Frontal cortex (tissue), 4 donors: ENCODE measurements at places on chromosomes 11 and 22.

- DNase-seq = no peak
Observed at GRCh38 chr22:35506259-35506570, 34.4 kb upstream of the RASD2 start.

DNA sequence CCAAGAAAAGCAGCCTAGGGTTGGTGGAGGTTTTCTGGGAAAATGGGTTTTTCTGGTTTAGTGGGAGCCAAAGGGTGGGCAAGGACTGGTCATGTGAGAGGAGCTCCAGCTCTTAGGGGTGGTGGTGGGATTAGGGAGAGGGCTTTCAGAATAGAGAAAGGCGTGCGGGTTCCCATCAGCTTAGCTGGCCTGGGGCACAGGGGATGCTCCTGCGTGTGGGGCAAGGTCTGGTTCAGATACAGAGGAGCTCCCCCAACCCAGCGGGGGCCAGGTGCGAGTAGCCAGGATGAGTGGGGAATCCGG, 644 bp downstream of the TMEM134 start:
- DNase-seq = no peak

DNA sequence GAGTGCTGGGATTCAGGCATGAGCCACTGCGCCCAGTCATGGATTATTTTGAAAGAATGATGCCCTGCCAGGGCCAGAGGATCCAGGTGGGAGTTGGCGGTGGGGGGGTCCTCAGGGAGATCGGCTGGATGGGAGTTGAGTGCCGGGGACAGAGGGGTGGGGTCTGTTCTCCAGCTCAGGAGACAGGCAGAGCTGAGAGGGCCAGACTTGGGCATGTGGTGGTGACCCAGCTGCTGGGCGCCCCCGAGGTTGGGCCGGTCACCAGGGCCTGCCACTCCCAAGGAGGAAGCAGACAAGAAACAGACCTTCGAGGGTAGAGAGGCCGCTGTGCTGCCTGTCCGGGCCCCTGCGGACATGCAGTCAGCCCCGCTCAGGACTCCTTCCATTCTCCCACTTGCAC, 11.8 kb upstream of the PRODH start:
- DNase-seq = no peak

DNA sequence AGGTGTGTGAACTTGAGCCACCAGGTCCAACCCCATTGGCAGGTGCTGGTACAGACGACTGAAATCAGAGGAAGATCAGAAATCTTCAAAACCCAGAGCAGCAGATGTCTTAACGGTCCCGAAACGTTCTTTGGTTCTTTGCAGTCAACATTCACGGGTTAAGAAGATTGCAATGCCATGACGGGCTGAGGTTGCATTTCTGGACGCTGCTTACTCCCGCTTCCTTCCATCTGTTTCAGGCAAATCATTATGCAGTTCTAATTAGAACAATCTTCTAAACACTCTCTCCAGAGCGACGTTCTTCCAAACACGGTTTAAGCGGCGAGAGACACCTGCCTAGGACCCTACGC, 492 bp upstream of the LUZP2 start:
- no peak for DNase-seq

DNA sequence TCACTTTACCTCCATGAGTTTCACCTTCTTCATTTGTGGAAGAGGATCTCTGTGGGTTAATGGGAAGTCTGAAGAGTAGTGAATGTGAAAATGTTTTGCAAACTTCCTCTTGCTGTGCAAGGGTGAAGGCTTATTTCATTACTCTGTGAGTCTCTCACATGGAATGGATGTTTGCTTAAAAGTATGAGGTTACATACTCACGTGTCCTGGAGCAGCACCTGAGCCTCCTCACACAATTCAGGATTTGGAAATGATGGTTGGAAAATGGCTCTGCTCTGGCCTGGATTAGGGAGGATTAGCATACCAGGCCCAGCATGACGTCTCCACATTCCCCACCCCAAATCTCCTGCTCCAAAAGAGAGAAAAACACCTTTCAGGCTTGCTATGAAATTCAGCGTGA, 4.8 kb downstream of the GRAMD1B start:
- DNase-seq = no peak

DNA sequence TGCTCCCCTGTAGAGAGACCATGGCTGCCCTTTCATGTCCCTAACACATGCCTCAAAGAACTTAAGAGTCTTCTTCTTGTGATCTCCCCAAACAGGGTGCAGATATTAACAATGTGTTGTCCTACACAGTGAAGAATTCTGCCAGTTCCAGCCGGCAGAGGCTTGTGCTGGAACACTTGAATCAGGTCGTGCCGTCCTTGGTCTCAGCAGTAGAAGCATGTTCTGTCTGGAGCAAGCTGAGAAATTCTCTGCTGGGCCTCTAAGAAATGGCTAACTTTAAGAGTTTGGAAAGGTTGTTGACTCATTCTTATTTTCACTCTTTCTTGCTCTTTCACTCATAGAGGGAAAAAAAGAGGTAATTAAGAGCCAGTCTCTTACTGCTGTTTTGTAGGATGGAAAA, 71.1 kb upstream of the SLC25A18 start:
- DNase-seq = no peak

DNA sequence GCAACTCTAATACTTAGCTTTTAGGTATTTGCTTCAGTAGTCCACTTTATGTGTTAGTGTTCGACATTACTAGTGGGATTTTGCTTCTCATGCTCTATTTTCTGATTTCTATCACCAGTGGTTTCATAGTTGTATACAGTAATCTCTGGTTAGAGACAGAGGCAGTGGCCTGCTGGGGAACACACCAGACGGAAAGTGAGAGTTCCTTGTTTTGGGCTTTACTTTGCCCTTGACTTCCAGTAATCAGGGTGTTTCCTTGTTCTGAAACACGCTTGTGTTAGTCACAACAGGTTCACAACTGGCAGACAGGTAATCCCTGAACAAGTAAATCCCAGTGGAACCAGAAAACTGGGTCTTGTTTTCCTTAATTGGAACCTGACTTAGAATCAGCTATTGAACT, 56.0 kb downstream of the PACS1 start:
- DNase-seq = no peak

GRCh38 chr22:46336119-46337078, 885 bp downstream of the TRMU start:
- DNase-seq = no peak
